ENCODE measurements at places on chromosomes 4 and X.

DNA sequence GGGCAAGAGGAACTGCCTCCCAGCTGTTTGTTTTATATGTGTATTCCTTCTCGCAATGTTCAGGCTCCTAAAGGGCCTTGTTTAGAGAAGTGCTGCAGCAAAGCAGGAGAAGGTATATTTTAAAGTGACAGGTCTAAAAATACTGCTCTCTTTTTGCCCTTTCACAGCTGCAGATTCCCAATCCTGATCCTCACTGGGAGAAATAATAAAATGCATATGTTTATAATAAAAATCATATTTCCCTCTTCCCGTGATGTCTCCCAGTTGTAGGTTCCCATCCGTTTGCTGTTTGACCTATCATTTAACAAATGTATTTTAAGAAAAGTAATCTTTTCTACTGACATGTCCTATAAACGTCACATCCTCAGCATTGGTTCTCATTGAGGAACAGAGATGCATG lies 62.7 kb upstream of the GPC4 start:
- DNase-seq: no peak

- no peak for DNase-seq
Observed at GRCh38 chrX:111402344-111402743, 9.6 kb downstream of the DCX start.

GRCh38 chrX:24876530-24877287 lies 139.1 kb downstream of the ARX start:
- DNase-seq: no peak

DNA sequence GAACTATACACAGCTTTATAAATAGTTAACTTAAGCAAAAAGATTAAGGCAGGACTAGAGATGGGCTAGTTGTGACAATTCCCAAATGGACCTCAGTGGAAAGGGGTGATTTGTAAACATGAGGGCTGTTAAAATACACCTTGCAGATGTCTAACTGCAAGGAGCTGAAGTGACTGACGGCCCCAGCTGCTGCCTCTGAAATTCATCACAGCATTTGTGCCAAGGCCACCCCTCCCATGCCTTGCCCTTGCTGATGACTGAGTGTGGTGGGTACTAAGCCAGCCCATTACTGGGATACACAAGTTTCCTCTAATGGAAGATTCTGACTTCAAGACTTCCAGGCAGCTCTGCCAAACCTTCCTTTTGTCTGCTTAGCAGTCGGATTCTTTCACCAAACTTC lies 23.7 kb upstream of the EGFL6 start:
- no peak for DNase-seq

- DNase-seq: no peak
Observed at GRCh38 chr4:158704274-158704673, 18.9 kb downstream of the PPID start.

GRCh38 chrX:41822892-41823291 lies 98.9 kb downstream of the GPR82 start:
- no peak for DNase-seq

All from suppressor macrophage (primary cell).